ENCODE measurements at places on chromosomes 2 and 18. TPM values are rescaled to one million over a fixed set of nuclear protein-coding genes. Genes with fewer than 3 reads are reported as not detected.

DNA sequence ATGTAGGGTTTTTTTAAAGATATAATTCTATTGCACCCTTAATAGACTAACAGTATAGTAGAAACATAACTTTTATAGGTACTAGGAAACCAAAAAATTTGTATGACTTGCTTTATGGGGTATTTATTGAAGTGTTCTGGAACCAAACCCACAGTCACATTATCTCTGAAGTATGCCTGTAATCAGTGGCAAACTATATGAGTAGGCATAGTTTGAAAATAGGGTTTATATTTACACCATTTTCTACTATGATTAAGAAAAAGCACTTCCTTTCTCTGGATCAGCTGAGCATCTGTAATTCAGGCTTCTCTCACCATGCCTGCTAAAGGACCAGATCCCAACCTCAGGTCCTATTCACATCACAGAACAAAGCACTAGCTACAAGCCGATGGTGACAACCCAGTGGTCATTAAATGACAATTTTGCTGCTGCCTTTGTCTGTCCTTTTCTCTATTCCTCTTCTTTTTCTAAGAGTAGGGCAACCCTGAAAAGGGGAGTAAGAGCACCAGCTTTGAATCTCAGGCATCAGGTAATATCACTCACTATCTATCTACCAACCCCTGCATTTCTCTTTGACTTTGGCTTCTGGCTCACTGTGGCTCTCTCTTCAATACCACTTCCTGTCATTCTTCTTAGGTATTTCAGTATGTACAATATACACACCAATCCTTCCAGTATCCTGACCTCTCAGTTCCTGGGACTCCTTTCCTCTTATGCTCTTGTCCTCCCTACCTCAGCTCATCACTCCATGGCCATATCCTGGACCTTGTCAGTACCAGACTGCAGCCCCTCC lies 14.4 kb downstream of the NEMP2 start:
- no peak for DNase-seq

DNA sequence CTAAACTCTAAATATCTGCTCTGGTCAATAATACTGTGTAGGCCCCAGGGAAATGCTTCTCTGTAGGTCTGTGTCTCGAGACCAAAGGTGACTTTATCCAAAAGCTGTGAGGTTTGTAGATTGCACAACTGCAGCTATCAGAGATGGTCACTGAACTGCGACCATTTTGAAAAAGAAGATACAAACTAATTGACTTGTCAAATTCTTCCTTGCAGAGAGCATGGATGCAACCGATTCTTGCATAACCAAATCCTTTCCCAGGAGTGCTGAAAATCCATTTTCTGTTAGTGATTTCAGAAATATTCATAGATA lies 155.8 kb downstream of the SH3BP4 start:
- peak; percentile 3 for DNase-seq

GRCh38 chr2:180246268-180246667 lies 239.2 kb upstream of the CWC22 start:
- DNase-seq: no peak

DNA sequence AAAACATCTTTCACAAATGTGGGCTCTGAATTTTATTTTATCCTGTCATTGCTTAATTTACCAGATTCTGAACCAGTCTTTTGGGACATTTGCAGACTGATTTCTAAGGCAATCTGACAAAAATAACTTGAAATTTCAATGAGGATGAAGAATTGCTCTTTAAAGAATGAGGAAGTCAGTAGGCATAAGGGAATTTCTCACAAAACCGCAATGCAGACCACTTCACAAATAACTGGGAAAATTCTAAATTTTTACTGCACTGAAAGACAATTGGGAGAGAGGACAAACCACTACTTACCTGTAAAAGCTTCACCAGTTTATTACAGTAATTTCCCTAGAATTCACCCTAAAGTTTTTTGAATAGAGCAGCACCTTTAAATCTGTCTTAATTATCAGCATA lies 736.3 kb downstream of the NRXN1 start:
- no peak for DNase-seq

GRCh38 chr2:68251855-68252399 lies 405 bp downstream of the PPP3R1 start:
- DNase-seq: no peak

- no peak for DNase-seq
Observed at GRCh38 chr2:201450954-201451291, 335 bp downstream of the TRAK2 start.

DNA sequence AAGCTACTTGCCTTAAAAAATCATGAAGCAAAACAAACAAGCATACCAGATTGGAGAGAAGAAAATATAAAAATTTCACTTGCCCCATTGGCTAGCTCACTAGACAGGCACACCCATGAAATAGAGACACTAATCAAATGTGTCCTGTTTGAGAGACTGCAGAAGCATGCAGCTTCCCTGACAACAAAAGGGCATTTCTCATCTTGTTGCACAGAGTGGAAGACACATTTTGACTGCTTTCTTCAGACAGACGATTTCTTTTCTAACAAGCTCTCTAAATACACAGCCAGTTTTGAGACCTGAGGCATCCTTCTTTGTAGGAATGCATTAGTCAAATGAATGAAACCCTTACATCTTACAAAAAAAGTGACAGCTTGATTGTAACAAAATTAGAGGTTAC lies 1558.6 kb upstream of the NXPH2 start:
- DNase-seq: no peak

GRCh38 chr2:28982381-28982950 lies 1.4 kb downstream of the TOGARAM2 start:
- DNase-seq: no peak

DNA sequence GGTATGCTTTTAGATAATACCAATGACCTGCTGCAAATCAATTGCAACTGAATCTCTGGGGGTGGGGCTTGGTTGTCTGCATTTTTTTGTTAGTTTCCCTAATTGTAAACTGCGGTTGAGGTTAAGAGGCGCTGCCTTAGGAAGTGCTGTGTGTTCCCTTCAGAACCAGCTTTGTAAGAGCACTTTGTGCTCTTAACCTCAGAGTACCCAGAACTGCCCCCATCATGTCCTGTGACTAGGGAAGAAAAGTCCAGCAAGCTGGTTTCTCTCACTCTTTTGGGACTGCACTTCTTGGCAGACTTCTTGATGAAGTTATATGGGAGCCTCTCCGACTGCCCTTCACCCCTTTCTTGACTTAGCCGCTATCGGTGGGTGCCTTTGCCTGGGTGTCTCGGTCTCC lies 245.5 kb upstream of the CXCR4 start:
- DNase-seq: peak; percentile 77

- DNase-seq: peak; percentile 37
Observed at GRCh38 chr18:37598396-37598795, 32.8 kb upstream of the CELF4 start.

- DNase-seq: no peak
Observed at GRCh38 chr2:1815053-1815452, 70.7 kb upstream of the PXDN start.

GRCh38 chr2:109513749-109514588 lies 99.8 kb downstream of the SEPTIN10 start:
- no peak for DNase-seq

DNA sequence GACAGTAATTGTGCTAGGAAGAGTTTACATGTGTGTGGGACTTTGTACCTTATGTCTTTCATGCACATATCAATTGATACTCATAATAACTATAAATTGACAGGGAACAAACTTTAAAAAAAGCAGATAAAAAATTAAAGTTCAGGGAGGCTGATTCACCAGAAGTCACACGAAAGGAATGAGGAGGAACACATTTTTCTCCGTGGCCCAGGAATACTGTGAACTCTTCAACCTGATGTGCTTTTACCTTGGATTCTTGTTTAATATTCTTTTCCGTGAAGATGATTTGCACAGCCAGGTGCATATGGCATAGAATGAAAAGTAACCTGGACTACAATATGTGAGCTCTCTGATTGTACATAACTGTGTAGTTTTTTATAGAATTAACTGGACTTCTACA lies 326.3 kb downstream of the CDH7 start:
- DNase-seq: no peak

The SATB2 gene
- total RNA-seq: 6.6 TPM

The ESPNL gene
- 1.3 TPM for total RNA-seq

The LYPD1 gene
- 0.66 TPM for total RNA-seq

The ST8SIA3 gene
- 0.17 TPM for total RNA-seq

The TRABD2A gene
- total RNA-seq: 1.7 TPM

The TGFA gene
- 2.0 TPM for total RNA-seq

The HMSD gene
- not detected for total RNA-seq
